Astrocyte of the spinal cord (primary cell): ENCODE measurements at places on chromosomes 11 and 22.

GRCh38 chr11:7905961-7906429 is 25.1 kb downstream of the OR10A6 start:
- DNase-seq = no peak

GRCh38 chr11:104163100-104164027 is 583 bp downstream of the PDGFD start:
- DNase-seq = peak; percentile 23

DNA sequence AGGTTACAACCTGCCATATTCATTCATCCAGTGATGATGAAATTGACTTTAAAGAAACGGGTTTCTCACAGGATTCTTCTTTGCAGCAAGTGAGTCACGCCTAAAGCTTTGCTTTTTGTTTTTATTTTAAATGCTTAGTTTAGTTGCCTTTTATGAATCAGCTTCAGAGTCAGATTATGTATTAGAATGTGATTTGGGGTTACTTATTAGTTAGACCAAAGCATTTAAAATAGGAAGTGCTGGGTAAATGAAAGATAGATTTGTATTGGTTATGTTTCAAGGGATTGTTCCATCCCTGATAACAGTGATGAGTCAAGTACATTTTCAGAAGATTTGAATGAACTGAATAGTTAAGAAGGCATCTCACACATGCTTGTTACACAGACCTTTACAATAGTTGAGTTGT is 101.3 kb upstream of the GAL start:
- DNase-seq = peak; percentile 67

- DNase-seq = no peak
Observed at GRCh38 chr11:24609192-24610119, 112.6 kb downstream of the LUZP2 start.

- DNase-seq = no peak
Observed at GRCh38 chr11:61035526-61035835, 64.0 kb downstream of the CD6 start.

GRCh38 chr11:123740787-123741158 is 687 bp downstream of the ZNF202 start:
- no peak for DNase-seq

- no peak for DNase-seq
Observed at GRCh38 chr11:75911459-75911858, 96.4 kb downstream of the UVRAG start.

DNA sequence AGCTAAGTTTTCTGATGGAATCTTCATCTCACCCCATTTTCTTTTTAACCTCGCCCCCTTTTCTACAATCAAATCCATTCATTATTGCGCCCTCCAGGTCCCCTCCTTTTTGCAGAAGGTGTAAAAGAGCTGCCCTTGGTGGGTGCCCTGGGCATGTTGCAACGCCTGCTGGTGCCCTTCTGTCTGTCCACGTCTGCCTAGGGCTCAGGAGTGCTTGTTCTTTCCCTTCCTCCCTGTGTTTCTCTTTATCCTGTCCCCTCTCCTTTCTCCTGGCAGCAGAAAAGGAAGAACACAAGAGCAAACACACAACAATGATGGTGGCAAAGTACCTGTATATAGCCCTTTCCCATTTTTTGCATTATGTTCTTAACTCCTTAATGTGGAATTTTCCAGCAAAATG is 6.2 kb upstream of the TLCD5 start:
- DNase-seq = no peak

GRCh38 chr11:125257751-125258150 is 93.2 kb downstream of the PKNOX2 start:
- no peak for DNase-seq

GRCh38 chr11:17692931-17693330 is 26.4 kb upstream of the MYOD1 start:
- no peak for DNase-seq

- DNase-seq = peak; percentile 76
Observed at GRCh38 chr11:57288771-57289579, 35.8 kb downstream of the TNKS1BP1 start.

DNA sequence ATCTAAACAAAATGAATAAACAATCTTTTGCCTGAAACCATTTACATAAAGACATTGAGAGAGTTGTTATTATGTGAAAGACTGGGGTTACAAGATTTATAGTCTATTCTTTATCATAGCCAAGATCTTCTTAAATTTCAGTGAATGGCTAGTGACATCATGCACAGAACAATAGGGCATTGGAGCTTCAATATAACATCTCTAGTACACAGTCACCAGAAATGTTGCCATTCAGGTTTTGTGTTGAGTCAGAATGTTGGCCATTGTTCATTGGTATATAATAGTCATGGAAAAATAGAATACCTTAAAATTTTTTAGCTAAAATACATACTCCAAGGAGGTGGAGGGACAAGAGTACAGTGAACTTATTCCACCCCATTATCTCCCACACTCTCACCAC is 44.3 kb downstream of the SLC5A12 start:
- DNase-seq = no peak

DNA sequence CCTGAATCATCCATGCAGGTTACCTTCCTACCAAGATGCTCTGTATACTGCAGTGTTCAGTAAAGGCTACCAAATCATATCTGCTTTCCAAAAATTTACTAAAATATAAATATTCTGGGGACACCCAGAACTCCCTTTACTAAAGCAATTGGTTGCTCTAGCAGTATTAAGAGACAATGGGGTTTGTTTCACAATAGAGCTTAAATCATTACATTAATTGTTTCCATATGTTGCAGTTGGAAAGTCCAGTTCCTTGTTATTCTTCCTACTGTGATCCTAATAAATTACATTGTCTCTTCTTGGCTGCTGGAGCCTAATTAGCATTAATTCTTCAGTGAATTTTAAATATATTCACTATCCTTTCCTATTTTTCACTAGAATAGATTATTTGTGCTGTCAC is 316.0 kb upstream of the MTNR1B start:
- no peak for DNase-seq

DNA sequence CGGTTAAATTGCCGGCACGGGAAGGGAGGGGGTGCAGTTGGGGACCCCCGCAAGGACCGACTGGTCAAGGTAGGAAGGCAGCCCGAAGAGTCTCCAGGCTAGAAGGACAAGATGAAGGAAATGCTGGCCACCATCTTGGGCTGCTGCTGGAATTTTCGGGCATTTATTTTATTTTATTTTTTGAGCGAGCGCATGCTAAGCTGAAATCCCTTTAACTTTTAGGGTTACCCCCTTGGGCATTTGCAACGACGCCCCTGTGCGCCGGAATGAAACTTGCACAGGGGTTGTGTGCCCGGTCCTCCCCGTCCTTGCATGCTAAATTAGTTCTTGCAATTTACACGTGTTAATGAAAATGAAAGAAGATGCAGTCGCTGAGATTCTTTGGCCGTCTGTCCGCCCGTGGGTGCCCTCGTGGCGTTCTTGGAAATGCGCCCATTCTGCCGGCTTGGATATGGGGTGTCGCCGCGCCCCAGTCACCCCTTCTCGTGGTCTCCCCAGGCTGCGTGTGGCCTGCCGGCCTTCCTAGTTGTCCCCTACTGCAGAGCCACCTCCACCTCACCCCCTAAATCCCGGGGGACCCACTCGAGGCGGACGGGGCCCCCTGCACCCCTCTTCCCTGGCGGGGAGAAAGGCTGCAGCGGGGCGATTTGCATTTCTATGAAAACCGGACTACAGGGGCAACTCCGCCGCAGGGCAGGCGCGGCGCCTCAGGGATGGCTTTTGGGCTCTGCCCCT is 529 bp upstream of the CCND1 start:
- no peak for DNase-seq

GRCh38 chr11:2377511-2378443 is 667 bp downstream of the CD81 start:
- peak; percentile 58 for DNase-seq

DNA sequence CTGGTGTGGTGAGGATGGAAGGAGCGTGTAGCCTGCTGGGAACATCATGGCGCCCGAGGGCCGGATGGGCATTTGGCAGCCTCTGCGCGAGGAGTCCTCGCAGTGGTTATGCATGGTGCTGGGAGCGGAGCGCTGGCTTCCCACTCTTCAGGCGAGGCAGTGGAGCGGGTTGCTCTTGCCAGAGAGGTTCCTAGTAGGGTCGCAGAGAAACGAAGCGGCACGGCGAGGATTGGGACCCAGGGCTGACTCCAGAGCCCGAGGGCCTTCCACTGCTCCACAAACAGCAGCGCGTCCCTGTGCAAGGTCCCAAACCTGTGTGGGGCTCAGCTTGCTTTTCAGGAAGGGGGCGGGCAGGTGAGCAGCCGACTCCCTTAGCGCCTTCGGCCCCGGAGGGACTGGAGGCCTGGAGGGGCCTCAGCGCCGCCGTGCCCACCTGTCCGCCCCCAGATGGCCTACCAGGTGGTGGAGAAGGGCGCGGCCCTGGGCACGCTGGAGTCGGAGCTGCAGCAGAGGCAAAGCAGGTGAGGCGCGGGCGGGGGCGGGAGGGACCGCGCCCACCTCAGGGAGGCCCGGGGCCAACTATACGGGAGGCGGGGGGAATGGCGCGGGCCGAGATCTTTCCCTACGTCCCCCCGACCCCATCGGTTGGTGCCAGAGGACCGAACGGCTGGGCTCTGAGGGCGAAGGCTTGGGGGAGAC is 7.2 kb downstream of the ATG16L2 start:
- DNase-seq = no peak

- no peak for DNase-seq
Observed at GRCh38 chr11:70501051-70501901, 102.9 kb downstream of the CTTN start.

DNA sequence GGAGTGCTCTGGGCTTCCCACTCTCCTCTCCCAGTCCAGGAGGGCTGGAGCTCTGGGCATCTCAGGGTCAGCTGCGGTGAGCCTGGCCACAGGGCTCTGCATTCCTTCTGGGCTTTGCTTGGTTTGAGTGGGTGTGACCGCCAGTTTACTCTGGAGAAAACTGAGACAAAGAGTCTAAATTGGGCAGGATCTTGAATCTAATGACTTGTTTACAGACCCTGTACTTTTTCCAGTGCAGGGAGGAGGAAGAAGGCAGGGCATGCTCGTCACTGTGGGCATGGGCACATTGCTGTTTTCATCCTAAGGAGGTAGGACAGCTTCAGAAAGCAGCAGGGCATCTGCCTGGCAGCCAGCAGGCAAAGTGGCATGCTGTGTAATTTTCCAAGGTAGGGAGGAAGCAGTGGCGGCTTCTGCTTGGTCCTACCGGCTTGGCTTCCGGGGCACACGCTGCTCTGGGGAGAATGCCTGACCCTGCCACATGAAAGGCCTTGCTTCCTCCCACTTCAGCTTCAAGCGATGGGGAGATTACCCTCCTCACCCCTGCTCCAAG is 22.9 kb downstream of the FLI1 start:
- DNase-seq = peak; percentile 61

- peak; percentile 19 for DNase-seq
Observed at GRCh38 chr11:17528181-17528691, 16.0 kb downstream of the USH1C start.

GRCh38 chr11:72000202-72000867 is 1.6 kb downstream of the IL18BP start:
- DNase-seq = no peak

DNA sequence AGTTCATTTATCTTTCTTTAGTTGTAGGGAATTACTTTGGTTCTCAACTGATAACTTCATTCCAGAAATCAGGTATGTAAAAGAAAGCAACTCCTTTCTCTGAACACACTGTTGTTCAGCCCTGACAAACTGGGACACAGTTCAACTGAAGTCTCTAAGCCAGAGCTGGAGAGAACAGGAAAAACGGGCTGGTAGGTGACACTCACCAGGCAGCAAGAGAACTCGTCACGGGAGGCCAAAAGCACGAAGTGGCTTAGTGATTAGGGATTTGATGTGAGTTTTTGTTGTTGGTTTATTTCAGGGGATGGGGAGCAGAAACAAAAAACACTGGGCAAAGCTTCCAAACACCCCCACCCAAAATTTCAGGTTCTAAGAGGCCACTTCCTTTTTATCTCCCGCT is 54.1 kb downstream of the MYH9 start:
- no peak for DNase-seq

DNA sequence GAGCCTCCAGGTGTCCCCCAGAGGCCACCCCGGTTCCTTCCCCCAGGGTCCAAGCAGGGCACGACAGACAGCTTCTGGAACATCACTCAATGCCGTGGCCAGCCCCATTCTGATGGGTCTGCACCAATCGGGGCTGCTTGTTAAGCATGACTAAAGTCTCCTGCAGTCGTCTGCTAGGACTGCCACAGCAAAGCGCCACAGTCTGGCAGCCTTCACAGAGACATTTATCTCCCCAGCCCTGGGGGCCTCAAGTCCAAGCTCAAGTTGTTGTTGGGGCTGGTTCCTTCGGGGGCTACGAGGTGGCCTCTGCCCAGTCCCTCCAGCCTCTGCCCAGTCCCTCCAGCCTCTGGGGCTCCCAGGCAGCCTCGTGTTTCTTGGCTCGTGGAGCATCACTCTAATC is 14.0 kb upstream of the CD81 start:
- no peak for DNase-seq

GRCh38 chr22:44930016-44930710 is 79.6 kb downstream of the PHF21B start:
- DNase-seq = no peak

GRCh38 chr11:22832315-22833015 is 2.9 kb upstream of the SVIP start:
- no peak for DNase-seq

- DNase-seq = no peak
Observed at GRCh38 chr11:64593156-64594105, 2.4 kb downstream of the SLC22A12 start.

DNA sequence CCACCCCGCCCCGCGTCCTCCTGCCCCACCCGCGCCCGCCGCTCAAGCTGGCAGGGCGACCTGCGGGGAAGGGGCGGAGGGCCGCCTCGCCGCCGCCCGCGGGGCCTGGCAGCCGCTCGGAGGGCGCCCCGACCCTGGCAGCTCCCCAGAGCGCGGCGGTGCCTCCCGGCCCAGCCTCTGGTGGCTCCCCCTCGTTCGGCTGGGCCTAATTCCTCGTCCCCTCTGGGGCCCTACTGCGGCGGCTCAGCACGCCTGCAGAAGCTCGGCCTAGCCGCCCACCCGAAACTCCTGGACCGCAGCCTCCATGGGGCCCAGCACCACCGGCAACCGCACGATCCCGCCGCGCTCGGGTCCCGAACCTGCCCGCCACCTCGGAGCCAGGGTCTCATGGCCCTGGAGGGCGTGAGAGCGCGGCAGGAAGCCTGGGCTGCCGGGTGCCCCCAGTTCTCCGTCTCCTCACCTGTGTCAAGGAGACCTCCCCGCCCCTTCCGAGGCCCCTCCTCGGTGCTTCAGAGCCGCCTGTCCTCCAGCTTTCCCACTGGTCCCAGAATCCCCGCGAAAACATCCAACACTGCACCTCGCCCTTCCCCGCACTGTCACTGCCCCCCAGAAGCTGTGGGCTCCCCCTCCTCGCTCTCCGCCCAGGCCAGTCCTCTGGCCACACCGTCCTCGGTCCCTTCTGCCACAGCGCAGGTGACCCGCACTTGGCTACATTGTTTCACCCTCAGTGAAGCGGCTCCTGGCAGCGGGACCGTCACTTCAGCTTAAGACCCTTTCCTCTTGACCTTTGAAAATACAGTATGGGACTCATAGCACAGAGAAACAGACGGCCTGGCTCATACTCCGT is 613 bp upstream of the GSC2 start:
- DNase-seq = no peak

- no peak for DNase-seq
Observed at GRCh38 chr11:34633640-34633989, 12.7 kb downstream of the EHF start.

GRCh38 chr11:28951191-28951590 is 843.0 kb downstream of the METTL15 start:
- peak; percentile 29 for DNase-seq

GRCh38 chr22:43658823-43659222 is 153.3 kb downstream of the EFCAB6 start:
- DNase-seq = peak; percentile 1

- no peak for DNase-seq
Observed at GRCh38 chr11:92364177-92364576, 139.6 kb downstream of the FAT3 start.
